ENCODE measurements at places on chromosomes 6 and 20.
A peak's percentile ranks its signal among the peaks of the same experiment; 100 is the strongest.

DNA sequence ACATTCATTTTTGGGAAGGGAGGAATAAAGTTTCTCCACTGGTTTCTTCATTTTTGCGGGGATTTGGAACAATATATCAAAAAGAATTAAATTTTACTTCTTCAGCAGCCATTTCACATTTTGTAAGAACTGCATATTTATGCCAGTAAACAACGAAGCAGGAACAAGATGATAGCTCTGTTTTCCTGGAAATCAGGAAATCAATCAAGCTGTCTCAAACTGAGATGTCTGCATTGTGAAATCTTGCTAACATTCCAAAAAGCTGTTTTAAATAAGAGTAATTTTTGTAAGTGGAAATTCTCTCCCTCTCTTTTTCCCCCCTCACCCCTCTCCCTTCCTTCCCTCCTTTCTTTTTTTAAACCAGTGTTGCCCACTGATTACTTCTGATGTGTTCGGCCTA lies 20.0 kb downstream of the MAPK13 start:
- DNase-seq, result no peak

GRCh38 chr6:75830959-75831885 lies 82.2 kb downstream of the MYO6 start:
- DNase-seq, result no peak

DNA sequence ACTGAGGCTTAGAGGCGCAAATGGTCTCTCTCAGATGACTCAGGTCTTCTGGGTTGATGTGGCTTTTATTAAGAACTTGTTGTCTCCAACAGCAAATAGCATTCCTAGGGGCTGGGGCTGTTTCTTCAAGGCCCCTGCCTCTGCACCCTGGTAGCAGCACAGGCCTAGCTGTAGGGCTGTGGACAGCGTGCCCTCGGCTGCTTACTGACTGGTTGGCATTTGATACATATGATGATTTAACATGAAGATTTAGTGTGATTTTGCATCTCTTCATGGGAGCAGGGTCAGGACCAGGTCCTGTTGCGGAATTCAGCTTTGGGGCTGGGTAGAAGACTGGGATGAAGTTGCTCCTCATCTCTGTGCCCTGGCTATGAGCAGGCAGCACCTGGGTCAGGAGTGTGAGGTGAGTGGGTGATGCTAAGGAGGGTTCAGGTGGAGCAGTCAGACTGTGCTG lies 24.3 kb upstream of the IER3 start:
- DNase-seq, result no peak

DNA sequence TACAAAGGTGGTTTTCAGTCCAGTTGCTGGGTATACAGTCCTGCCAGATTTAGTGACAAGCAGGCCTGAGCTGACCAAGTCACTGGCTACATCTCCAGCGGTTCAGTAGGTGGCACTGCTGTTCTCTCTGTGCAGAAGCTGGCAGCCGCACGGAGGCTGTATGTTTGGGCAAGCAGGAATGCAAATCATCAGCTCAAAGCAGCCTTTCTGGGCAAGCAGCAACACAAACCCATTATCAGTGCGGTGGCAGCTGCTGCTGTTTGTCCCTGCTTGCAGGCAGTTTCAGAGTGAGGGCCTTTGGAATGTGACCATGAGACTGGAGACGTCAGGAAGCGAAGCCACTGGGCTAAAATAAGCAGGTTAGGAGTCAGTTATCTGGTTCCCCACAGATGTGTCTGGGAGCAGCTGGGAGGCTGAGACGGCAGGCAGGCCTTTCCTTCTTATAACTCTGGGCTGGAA lies 72.5 kb downstream of the TXLNB start:
- DNase-seq, result peak; percentile 66

GRCh38 chr20:25278636-25279361 lies 30.9 kb downstream of the PYGB start:
- no peak for DNase-seq

DNA sequence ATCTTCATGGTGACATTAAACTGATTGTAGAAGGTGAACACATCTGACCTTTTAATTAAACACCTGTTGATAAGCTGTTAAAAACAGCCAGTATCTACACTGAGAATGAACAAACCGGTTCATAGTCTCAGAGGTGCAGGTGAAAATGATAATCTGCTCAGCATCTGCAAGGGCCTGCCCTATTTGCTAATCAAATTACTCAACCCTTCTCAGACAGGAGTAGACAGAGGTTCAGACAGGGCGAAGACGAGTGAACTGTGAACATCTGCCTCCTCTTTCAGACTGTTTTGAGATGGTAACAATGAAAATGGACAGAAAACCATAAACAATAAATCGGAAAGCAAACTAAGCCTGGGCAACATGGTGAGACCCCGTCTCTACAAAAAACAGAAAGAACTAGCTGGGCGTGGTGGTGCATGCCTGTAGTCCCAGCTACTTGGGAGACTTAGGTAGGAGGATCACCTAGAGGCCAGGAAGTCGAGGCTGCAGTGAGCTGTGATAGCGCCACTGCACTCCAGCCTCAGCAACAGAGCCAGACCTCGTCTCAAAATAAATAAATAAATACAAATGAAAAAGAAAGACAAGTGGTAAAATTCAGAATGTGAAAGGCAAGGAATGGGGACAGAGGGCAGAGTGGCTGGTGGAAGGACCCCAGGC lies 55.9 kb downstream of the NINL start:
- no peak for DNase-seq

- DNase-seq, result no peak
Measured at GRCh38 chr6:12363651-12364381, 73.7 kb downstream of the EDN1 start.

DNA sequence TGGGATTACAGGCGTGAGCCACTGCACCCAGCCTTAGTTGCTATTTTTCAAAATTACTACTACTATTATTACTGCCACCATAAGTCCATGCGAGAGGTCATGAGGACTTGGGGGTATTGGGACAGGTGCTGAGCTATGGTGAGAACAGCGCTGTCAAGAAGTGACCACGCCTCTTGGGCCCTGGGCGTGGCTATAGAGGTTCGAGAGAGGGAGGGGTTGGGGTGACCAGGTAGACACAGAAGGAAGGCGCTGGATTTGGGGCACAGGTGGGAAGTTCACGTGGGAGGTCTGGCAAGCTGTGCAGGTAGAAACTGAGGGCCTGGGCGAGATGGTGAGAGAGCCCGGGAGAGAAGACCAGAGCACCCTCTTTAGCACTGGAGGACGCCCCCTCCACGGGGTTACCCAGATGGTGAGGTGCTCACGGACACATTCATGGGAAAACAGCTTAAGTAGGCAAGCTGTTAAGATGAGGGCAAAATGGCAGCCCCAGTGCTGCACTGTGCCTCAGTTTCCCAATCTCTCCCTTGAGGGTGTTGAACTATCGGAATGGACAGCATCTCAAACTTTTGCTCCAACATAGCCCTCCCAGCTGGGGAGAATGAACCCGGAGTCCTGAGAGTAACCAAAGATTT lies 61.0 kb downstream of the RAB44 start:
- no peak for DNase-seq

DNA sequence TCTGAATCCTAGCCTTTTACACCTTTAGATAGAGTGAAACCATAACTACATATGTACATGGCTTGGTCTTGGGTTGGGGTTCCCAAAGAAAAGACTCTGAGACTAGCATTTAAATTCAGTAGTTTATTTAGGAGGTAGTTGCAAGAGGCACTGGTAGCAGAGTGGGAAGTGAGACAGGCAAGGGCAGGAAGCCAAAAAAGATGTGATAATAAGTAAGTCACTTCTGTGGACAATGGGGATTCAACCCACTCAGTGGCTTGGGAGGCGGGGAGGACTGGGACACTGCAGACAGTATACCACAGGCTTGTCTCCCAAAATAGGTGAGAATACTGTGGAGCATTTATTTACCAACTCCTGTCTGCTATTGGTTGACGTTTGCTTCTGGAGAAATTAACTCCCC lies 131.9 kb downstream of the SLC24A3 start:
- DNase-seq, result no peak

DNA sequence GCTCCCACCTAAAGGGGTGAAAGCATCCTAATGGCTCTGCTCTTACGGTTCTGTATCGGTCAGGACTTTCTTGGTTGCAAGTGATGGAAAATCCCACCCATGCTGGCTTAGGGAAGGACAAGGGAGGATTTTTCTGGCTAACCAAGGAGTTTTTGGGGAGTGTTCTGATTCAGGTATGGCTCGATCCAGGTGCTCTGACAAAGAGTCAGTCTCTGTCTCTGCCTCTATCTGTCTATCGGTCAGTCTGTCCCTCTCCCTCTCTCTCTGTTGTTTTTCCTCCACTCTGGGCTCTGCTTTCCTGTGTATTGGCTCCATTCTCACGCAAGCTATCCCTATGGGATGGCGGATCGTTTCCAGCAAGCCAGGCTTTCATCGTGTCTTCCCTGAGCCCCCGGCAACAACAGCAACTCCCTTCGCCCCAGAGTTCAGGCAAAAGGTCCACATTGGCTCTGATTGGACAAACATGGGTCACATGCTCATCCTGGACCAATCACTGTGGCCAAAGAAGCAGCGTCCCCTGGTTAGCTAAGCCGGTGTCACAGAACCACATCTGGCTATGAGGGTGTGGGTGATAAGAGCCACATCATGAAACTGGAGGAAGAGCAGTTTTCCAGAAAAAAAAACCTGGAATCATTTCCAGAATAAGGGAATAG lies 160.3 kb downstream of the BMP7 start:
- DNase-seq, result no peak

DNA sequence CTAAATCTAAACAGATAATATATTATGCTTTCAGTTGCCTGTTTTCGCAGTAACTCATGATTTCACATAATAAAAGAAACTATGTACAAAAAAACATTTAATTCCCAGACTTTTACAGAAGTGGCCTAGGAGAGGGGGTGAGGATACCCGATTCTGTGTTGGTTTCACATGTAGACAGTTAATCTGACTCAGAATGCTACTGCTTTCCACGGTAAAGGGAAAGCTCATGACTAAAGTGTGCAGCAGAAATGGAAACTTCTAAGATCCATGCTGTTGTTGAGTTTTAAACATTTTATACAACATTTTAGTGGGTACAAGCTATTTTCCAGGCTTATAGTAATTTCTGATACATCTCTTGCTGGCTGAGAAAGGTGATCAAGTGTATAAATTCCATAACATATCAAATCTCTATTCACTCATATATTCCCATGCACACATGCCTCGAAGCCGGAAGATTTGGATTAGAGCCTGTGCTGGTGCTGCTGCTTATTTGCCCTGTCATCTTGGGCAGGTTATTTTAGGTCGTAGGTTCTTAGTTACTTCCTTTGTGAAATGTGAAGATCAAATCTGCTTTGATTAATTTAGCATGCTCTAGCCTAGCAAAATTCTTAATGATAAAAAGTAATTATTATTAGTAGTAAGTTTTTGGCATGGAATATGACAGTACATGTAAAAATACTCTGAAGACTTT lies 896.7 kb upstream of the MAP3K7 start:
- DNase-seq, result no peak

DNA sequence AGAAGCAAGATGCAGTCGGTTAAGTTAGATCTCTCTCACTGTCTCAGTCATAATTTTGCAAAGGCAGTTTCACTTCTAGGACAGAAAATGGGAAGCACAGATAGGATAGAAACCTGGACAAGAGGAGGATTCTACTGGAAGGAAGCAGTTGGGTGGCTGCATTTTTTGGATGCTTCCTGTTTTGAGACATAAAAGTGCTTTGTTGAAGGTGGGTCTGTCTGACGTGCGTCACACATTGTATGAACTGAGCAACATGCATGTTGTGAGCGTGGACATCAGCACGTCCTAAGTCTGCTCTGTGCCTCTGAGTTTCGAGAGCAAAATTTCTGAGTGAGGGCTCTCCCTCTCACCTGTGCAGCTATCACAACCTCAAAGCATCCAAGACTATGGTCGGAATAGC lies 68.7 kb upstream of the SNX9 start:
- no peak for DNase-seq

GRCh38 chr20:57167971-57168701 lies 98.3 kb downstream of the BMP7 start:
- DNase-seq, result no peak

- no peak for DNase-seq
Measured at GRCh38 chr6:77448546-77448945, 14.7 kb downstream of the HTR1B start.

- no peak for DNase-seq
Measured at GRCh38 chr6:141634269-141634668, 498.5 kb upstream of the GJE1 start.

DNA sequence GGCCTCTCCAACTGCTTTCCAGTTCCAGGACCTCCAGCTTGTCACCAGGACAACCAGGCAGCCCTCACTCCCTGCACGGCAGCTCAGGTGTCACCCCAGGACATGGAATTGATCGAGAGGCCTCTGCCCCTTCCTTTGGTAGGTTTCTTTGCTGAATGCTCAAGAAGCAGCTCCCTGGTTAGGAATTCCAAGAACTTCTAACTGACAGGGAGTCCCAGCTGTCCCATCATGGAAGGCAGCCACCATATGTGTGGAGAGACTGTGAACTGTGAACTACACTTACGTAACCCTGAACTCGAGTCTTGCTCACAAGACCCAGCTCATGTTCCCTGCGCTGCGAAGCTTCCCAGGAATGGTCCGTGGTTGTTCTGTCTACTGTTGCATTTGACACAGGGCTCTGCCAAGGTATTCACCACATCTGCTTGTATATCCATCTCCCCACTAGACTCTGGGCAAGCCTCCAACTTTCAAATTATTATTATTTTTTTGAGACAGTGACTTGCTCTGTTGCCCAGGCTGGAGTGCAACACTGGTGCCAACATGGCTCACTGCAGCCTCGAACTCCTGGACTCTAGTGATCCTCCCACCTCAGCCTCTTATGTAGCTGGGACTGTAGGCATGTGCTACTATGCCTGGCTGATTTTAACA lies 35.7 kb downstream of the MGME1 start:
- no peak for DNase-seq

DNA sequence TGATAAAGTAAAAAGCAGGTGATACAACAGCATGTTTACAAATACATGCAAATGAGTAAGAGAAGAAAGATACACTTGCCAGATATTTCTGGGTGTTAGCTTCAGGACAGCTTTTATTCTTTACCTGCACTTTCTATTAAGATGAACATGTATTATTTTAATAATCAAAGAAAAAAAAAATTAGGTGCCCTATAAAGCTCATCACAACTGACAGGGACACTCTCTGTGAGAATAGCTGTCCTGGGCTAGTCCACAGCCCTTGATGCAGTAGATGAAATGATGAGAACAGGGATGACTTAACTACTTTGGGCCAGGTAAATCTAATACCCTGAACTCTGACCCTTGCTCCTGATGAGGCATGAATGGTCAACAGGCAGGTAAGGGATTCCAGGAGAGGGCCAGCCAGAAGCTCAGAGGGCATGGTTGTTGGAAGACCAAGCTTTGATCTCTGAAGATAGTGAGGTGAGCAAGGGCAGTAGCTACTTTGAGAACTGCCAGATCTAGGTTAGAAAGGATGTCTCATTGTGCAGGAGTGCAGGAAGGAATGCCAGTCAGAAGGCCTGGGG lies 15.6 kb downstream of the NSFL1C start:
- DNase-seq, result no peak

- no peak for DNase-seq
Measured at GRCh38 chr6:13766201-13766634, 48.1 kb downstream of the MCUR1 start.

Data from thymus (tissue), 14 donors.